ENCODE measurements at places on chromosomes 7 and 10. TPM values are rescaled to one million over a fixed set of nuclear protein-coding genes. Genes with fewer than 3 reads are reported as not detected.

The GPNMB gene
- total RNA-seq, result 19.5 TPM

The ARMC10 gene
- 27.7 TPM for total RNA-seq

The ADAM22 gene
- 4.6 TPM for total RNA-seq

DNA sequence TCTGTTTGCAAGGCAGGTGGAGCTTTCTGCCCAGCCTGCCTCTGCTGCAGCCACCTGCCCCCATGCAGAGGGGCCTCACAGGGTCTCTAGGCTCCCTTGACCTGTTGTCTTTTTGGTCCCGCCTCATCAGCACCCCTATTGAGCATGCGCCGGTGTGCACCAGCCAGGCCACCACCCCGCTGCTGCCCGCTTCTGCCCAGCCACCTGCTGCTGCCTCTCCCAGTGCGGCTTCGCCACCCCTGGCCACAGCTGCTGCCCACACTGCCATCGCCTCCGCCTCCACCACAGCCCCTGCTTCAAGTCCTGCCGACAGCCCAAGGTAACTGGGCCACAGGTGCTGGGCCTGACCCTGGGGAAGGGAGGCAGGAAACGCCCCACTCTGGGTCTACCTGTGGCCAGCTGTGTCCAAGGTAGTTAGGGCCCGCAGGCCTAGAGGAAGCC, 38.1 kb downstream of the LDB3 start:
- no peaks in the 10 kb centered on the region for H3K36me3 ChIP-seq
- H3K4me1 ChIP-seq, result peaks cover 7% of the 10 kb centered on the region
- no peak overlapping the region for H3K27ac ChIP-seq
- H3K4me3 ChIP-seq, result no peak overlapping the region
- no peaks in the 10 kb centered on the region for H3K27me3 ChIP-seq
- no peak for DNase-seq

GRCh38 chr10:110780704-110781103, 91.0 kb upstream of the PDCD4 start:
- no peak overlapping the region for H3K27ac ChIP-seq
- H3K4me1 ChIP-seq, result peaks cover 27% of the 10 kb centered on the region
- no peak overlapping the region for H3K4me3 ChIP-seq
- no peaks in the 10 kb centered on the region for H3K27me3 ChIP-seq

DNA sequence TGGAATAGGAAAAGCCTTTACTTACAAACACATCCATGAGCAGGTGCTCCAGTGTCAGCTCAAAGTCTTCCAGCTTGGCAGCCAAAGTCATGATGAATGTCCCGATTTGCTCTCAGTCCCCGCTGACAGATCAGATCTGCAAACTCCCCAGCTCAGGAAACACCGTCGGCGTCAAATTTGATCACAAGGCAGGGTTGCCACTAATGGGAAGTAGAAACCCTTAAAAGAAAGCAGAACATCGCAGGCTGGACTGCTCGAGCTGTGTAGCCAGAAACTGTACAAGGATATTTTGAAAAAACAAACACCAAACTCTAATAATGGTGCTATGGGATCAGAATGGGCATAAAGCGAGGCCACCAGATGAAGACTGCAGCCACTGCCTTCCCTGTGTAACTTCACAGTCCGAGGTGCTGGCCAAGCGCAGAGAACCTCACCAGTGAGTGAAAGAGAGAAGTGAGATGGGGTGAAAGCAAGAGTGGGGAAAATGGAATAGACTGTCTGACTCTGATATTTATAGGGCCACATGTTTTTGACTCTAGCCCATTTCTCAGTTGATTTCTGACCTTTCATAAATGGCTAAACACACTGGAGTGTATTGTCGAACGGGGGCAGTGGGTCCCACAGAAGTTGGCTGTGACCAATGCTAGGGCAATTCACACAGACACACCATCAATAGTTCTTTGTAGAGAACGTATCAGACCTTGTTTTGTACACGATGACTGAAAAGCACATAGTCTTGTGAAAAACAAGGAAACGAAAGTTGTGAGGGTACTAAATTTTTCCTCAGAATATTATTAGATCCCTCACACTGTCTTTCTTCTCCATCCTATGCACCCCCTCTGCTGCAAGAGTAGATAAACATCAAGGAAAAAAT, 306.2 kb downstream of the FRMD4A start:
- peaks cover 4% of the 10 kb centered on the region for H3K4me1 ChIP-seq
- no peaks in the 10 kb centered on the region for H3K36me3 ChIP-seq

DNA sequence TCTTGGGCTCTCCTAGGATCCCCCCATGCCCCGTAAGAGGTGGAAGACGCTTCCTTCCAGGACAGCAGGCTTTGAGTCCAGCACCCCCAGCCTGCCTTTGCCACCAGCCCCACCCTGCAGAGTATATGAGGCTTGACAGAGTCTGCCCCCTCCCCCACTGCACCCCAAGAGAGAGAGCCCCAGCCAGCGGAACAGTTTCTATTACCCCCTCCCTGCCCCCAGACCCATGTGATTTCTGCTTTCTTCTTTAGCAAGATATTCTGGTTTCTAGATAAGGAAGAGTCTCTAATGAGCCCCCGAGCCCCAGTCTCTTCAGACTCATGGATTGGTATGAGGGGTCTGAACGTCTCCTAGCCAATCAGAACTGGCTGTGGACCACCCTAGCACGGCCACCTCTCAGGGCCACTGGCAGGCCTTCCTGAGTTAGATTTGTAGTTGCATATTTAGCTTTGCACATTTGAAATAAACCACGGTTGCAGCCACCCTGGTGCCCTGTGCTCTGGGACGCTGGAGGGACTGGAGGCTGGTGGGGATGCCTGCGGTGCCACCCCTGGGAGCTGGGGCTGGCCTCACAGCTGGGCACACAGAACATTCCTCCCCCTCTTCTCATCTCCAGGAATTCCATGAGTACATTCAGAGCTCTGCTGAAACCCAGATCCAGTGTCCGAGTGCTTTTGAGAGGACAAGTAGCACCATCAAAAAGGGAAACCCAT, 3.0 kb upstream of the SH2B2 start:
- H3K27me3 ChIP-seq, result peaks cover 13% of the 10 kb centered on the region
- H3K4me1 ChIP-seq, result peaks cover 8% of the 10 kb centered on the region
- no peaks in the 10 kb centered on the region for H3K36me3 ChIP-seq
- H3K4me3 ChIP-seq, result no peak overlapping the region
- no peak overlapping the region for H3K27ac ChIP-seq

- H3K4me1 ChIP-seq, result no peaks in the 10 kb centered on the region
- H3K27me3 ChIP-seq, result no peaks in the 10 kb centered on the region
- H3K36me3 ChIP-seq, result peaks cover 5% of the 10 kb centered on the region
- no peak for DNase-seq
Observed at GRCh38 chr10:92064506-92064905, 140.9 kb downstream of the BTAF1 start.

GRCh38 chr10:436911-437665, 252.4 kb downstream of the DIP2C start:
- H3K36me3 ChIP-seq, result no peaks in the 10 kb centered on the region
- peak overlapping the region; percentile 55 for H3K4me3 ChIP-seq
- peaks cover 14% of the 10 kb centered on the region for H3K4me1 ChIP-seq
- DNase-seq, result no peak

All from activated naive CD8-positive, alpha-beta T cell treated with anti-CD3 and anti-CD28 coated beads, Interleukin-2, amount 10 ng/mL, durations not matched to agents 7 days and 5 days (primary cell).